AG10803 (cell line): ENCODE measurements at places on chromosomes 3 and 15.

DNA sequence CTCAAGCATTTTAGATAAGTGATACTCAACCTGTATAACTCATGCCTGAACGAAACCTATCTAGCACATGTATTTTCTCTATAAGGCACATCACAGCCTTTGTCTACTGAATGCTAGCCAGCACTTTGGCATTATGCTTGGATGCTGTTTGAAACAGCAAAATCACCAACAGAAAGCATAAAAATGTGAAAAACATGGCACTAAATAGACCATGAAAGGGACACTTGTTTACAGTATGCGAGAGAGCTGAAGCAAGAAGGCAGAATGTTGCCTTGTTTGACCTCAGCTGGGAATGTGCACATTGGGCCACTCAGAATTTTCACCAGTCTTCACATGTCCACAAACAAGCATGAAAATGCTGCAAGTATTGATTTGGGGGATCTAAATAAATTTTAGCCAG, 59.5 kb downstream of the MINDY2 start:
- no peak for DNase-seq

- DNase-seq = no peak
These were observed 75.6 kb downstream of the SAMMSON start for GRCh38 chr3:70075101-70075500.

DNA sequence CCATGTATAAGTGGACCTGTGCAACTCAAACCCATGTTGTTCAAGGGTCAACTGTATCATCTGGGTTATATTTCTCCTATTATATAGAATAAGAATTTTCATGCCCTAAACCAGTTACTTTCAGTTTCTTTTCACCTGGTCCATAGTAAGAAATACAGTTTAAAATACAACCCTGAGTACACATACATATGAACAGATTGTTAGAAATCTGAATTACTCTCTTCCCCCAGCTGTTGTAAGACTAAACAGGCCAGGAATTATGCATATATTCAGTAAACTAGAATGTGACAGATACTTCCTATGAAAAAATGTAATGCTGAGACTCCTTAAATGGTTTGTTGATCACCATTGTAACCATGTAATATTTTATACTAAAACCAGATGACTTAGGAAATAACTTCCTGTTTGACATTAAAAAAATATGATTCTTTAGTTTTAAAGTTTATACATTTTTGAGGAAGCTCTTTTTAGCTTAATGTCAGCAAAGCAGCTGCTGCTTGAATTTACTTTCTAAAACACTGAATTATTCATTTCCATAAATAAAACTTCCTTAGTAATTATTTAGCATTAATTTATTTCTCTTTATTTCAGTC, 52.5 kb upstream of the ZCWPW2 start:
- peak; percentile 31 for DNase-seq

GRCh38 chr15:57668016-57668415, 38.5 kb upstream of the POLR2M start:
- no peak for DNase-seq

DNA sequence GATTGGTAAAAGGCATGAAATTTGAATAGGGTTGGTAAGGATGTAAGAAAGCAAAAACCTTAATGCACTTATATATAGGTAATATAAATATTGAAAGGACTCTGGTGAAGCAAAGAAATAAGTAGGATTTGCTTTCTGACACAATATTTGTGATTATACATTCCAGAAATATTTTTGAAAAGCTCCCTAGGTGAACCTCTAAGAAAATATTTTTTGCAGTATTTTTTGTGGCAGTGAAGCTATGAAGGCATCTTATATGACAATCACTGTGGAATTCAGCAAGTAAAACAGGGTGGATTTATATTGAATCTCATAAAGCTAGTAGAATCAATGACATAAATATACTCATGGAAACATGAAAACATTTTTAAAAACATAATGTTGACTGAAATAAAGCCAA, 119.6 kb upstream of the EPHA3 start:
- DNase-seq = peak; percentile 15

- no peak for DNase-seq
These were observed 74.8 kb downstream of the DNASE1L3 start for GRCh38 chr3:58135712-58136543.

DNA sequence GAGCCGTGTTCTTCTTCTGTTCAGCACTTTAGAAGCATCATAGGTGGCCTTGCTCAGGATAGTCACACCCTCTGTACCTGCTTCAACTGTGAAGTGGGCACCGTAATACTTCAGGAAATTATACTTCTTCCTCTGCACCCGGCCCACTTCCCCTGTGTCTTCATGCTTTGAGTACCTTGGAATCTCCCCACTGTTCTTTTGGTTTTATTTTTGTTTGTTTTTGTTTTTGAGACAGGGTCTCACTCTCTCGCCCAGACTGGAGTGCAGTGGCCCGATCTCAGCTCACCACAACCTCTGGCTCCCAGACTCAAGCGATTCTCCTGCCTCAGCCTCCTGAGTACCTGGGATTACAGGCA, 1.7 kb downstream of the P2RY14 start:
- DNase-seq = no peak

GRCh38 chr15:90030376-90030775, 29.3 kb downstream of the ZNF710 start:
- peak; percentile 19 for DNase-seq

GRCh38 chr15:34019369-34019990, 19.5 kb downstream of the AVEN start:
- DNase-seq = no peak

GRCh38 chr15:60297047-60297446, 100.7 kb downstream of the ANXA2 start:
- DNase-seq = no peak

DNA sequence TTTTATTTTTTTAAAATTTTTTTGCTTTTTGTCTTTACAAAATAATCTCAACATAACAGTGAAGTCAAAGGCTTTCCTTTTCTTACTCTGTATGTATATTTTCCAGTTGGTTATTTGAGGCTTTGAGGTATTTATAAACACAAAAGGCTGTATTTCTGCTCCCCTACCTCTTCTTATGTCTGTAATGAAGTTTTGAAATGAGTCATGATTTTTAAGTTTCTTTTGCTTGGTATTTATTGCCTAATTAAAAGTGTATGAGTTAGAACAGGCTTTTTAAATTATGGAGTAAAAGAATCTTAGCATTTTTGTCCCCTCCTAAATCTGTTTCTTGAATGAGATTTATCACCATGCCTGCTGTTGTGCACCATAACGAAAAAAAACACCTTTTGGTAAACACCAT, 66.0 kb downstream of the DCUN1D1 start:
- peak; percentile 34 for DNase-seq

DNA sequence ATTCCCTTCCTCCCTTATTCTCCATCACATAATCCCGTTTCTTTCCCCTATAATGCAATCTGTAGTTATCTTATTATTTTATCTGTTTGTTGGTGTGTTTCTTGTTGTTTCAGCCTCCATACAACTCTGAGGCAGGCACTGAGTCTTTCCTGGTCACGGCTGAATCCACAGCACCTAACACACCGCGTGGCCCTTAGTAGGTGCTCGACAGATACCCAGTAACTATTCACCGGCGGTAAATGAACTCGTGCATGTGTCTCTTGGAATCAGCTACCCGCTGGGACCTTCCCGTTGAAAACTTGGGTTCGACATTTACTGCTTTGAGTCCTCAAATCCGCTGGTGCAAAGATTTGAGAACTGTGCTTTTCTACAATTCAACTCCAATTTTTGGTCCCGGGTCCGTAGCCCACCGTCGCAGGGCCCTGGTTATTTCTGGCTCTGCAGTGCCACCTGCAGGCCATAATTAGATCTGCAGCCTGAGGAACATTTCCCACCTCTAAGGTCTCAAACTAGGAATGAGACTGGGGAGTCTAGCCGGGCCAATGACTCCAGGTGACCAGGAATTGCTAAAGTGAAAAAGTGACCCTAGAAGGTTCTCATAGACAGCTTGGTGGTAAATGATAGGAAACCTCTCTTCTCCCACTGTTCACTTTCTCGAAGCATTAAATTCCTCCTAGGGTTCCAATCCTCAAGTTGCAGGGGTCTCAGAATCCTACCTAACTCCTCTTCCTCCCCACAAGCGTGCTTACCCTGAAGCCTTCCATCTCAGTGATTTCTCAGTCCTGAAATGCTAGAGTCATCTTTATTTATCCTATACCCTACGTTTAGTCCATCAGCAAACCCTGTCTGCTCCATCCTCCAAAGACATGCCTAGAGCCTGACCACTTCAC, 40.0 kb upstream of the TRH start:
- DNase-seq = no peak

DNA sequence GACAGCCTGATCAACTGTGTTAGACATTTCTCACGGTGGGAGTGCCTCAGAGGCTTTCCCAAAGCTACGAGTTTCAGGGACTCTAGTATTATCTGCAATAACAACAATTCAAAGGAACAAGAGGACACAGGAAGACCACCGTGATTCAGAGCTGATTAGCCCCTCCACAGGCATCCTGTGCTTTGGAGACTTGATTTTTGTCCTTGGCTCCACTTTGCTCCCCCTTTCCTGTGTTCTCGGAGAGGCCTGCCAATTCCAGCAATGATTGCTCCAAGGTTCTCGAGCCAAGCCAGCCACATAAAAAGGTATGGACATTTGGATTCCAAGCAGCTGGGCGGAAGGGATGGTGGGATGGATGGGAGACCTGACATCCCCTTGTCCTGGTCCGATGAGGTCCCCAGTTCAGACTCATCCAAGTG, 14.3 kb downstream of the EHD4 start:
- no peak for DNase-seq
